ENCODE measurements at places on chromosomes 1 and 21.

GRCh38 chr1:100198596-100198995, 20.5 kb upstream of the LRRC39 start:
- DNase-seq: no peak

GRCh38 chr1:214281720-214282629, 1.0 kb downstream of the SMYD2 start:
- peak; percentile 73 for DNase-seq

GRCh38 chr1:193919827-193920226, 733.4 kb upstream of the B3GALT2 start:
- no peak for DNase-seq

DNA sequence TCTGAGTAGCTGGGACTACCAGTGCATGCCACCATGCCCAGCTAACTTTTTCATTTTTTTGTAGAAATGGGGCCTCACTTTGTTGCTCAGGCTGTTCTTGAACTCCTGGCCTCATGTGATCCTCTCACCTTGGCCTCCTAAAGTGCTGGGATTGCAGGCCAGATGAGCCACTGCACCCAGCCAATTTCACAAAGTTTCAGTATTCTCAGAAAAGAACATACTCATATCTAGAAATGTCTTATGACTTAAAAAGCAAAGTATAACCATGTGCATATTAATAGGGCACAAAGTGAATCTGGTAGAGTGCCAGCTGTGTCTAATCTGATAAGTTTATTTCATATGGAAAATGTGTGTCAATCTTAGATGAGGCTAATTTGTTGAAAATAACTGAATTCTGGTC, 87.5 kb upstream of the CACYBP start:
- no peak for DNase-seq

DNA sequence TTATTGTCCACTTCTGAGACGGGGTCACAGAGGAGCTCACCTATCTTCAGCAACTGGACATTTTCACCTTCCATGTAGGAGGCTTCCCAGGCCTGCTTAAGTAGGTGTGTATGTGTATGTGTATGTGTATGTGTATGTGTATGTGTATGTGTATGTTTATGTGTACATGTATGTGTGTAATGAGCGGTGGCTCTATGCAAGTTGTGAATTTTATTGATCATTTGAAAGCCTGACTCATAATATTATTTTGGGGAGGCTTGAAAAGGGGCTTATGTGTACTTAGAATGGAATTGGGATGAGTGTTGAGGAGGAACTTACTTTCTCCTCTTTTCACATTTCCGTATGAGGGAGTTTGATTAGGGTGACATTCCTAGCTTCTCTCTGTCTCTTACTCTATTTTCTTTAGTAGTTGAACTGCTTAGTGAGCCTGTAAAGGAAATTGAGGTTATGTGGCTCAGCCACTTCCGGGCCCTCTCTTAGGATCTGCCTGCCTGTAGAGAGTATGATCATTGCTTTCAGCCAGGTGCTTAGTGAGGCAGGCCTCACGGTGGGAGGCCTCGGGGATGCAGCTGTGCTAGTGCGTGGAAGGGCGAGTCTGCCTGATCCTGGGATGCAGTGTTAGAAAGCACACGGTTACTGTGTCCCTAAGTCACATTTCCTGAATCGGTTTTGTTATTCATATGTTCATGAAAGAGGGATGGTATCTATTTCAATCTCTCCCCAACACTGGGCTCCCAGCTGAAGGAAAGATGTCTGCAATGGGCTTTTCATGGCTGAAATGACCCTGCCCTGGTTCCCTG, 61.0 kb downstream of the IER5 start:
- DNase-seq: no peak

All from lower lobe of right lung (tissue), 2 donors.